ENCODE measurements at places on chromosomes 16 and 17.

DNA sequence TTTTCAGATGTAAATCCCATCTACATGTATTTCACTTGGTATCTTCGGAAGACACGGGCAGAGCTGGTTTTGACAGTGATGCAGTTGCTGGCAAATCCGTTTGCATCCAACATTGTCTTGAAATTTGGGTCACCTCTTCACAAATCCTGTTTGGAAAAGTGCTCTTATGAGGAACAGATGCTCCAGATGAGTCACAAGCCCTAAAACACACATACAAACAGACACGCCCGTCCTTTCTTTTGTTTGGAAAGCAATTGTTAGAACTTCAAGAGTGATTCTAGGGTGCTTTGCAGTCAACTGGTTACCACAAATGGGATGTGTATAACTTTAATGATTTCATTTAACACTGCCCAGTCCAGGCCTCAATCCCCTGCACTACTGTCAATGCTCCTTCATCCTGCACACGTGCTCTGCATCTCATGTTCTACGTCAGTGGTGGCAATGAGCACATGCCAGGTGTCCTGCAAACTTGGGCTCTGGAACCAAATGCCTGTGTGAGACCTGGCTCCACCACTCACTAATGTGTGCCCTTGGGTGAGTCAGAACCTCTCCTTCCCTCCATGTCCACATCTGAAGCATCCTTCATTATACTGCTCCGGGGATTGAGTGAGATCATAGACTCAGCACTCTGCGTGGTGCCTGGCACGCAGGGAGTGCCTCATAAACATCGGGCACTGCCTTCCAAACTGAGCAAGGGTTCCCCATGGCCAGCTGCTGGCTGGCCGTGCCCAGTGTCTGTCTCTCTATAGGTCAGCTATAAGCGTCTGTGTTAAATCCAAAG lies 19.3 kb upstream of the FOXF1 start:
- peak; percentile 44 for DNase-seq

GRCh38 chr17:80807882-80808281 lies 183.8 kb upstream of the CHMP6 start:
- DNase-seq, result no peak

- DNase-seq, result no peak
These were observed 64.0 kb upstream of the SOX9 start for GRCh38 chr17:72056727-72057290.

DNA sequence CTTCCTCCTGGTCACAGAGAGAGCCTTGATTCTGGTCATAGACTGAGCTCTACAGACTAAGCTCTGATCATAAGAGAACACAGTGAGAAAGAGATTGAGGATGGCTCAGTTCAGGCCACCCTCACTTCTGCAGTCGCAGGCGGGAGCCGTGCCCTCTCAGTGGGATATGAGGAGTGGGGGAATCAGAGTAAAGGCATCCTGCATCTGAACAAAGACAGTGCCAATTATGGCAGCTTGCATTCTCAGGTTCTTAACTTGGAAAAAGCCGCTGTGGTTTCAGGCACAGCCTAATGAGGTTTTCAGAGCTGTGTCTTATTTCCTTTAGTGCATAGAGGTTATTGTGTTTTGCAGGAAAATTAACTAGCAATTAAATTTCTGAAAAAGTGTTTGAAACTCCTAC lies 134.4 kb upstream of the NLRP1 start:
- DNase-seq, result no peak

- DNase-seq, result no peak
These were observed 31.5 kb downstream of the GINS2 start for GRCh38 chr16:85657267-85657650.

DNA sequence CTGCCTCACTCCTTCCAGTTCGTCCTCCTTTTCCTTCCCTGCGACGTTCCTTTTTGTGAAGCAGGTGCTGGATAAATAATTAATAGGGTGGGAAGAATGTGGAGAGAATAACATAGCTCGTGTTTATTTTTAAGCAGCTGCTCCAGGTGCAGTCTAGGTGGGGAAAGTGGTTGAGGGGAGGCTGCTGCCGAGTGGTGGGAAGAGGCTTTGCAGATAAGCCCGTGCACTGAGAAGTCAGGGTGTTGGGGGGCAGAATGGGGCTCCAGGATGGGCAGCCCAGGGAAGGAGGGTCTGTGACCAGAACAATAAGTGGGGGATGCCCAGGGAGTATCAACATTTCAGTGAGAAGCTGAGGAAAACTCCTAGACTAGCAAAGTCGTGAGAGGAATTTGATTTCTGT lies 300.5 kb downstream of the CPPED1 start:
- DNase-seq, result no peak

DNA sequence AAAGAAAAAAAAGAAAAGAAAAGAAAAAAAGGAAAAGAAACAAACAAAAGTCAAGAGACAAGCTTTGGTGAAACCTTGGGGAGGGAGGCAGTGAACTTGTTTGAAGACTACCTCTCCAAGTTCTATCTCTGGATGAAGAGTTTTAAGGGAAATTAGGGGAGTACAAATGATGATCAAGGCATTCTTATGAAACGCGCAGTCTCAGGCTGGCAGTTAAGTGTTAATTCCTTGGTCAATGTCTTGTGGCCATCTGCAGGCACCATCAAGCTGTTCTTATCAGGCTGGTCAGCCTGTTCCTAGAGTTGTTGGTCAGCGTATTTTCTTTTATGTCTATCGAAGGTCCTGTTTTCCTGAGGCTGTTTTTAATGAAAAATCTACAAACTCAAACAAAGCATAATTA lies 8.2 kb upstream of the DRG2 start:
- DNase-seq, result no peak

DNA sequence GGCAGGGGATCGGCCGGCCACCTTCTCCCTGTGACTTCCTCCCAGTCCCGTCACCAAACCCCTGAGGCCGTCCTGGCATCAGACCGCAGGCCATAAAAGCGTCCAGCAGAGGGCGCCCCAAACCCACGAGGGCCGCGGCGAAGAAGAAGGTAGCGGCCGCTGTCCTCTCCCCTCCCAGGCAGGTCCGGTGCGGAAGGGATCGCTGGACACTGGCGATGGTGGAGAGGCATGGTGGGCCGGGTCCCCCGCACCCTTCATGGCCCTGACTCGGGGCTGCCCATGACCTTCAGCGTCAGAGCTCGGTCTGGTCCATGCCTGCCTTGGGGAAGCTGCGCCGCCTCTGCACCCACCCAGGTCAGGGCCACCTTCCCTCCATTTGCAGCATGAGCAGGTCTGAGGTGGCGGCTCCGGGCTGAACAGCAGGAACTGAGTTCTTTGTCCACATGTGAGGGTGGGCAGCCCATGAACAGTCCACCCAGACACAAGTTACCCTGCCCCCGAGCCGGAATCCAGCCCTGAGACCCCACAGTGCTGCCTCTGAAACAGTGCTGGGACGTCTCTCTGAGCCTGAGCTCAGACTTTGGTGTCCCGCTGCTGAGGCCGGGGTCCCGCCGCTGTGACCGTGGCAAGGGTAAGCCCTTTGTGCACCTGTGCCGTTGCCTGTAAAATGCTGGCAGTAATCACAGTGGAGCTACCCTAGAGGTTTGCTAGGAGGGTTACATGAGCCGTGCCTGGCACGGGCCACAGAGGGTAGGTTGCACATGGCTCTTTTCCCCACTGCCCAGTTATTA lies 40.8 kb upstream of the CMIP start:
- DNase-seq, result peak; percentile 57

GRCh38 chr17:81528651-81529436 lies 667 bp downstream of the FSCN2 start:
- no peak for DNase-seq

- no peak for DNase-seq
These were observed 10.9 kb downstream of the SLC9A5 start for GRCh38 chr16:67259705-67260104.

DNA sequence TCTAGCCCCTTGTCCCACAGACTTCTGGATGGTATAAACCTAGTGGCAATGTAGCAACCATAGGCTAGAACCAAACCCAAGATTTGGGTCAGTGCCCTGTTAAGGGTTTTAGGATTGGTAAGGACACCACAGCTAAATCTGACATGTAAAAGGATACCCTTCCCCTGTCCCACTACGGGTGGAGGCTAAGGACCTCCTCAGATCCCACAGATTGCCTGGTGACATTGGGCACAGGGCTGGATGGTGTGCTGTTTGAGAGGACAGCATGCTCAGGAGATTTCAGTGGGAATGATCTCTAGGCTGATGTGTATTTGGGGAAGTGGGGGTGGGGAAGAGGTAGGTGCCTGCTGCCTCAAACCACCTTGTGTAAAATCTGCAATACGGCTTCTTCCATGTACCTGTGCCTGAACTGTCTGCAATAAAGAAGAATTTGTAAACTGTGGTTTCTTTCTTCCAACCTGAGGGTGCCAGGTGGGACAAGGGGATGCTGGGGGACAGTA lies 671 bp upstream of the EDC4 start:
- no peak for DNase-seq

- no peak for DNase-seq
These were observed 11.6 kb downstream of the KRTAP9-7 start for GRCh38 chr17:41287050-41287449.

DNA sequence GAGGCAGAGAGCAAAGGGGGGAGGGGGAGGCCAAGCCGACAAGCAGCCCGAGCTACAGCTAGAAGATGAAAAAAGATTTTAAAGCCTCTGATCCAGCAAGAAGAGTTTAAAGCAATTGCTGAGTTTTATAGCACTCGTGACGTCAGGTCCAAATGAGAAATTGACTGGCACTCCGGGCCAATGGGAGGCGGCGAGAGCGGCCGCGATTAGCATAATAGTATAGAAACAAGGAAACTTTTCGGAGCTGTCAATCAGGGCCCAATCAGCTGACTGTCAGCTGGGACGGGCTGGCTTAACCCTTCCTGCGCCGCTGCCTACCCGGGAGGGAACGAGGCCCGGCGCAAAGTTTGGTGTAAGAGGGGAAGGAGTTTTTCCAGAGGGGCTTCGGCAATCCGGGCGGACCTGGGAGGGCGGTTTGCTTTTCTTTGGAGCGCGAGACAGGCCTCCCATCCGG lies at the start of gene MAF:
Gene MAF, minus strand, starts transcription at position 100 of the 454 bp plus-strand sequence. CDS start 835 bp downstream, outside the sequence.
- DNase-seq, result peak; percentile 48

DNA sequence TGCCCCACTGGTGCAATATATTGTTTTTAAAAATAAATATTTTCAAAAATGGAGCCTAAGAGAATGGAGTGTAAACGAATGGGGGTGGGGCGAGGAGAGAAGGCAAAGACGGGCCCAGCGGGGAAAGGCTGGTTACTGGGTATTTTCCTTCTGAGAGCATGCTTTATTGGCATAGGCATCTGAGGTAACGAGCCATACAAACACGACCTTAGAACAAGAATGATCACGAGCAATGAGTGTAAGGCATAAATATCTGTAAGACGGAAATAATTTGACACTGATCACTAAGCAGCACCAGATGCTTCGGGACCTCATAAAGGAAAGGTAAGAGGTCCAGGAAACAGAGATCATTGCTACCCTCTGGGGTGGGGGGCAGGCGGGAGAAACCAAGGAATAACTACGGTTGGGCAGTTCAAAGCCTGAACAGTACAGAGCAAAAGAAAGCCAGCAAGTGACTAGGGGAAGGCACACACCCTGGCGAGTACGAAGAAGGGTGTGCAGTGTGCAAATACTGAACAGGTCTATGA lies 959 bp downstream of the SSH2 start:
- no peak for DNase-seq

GRCh38 chr17:46192189-46192438 lies 1.1 kb downstream of the KANSL1 start:
- no peak for DNase-seq

Measured in AG10803 (cell line).